Stimulated activated CD8-positive, alpha-beta memory T cell treated with anti-CD3 and anti-CD28 coated beads, Interleukin-7, amount 100 ng/mL, for 48 hours (primary cell): ENCODE measurements at places on chromosomes 3 and 15.

GRCh38 chr15:96307856-96308394 is 22.6 kb upstream of the NR2F2 start:
- DNase-seq: no peak

DNA sequence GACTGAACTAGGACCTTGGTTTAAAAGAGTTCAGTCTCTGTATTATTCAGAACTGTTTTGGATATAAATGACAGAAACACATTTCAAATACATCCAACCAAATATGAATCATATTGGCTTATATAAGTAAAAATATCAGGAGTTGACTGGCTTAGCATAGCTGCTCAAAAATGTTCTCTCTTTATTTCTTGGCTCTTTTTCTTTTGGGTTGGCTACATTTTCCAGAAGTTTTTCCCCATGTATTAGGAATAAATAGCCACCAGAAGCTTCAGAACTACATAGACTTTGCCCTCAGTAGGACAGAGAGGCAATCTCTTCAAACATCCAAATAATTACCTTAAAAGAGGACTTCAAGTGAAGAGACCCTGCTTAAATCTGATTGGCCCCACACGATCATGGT is 32.7 kb downstream of the KCNMB2 start:
- DNase-seq: no peak

DNA sequence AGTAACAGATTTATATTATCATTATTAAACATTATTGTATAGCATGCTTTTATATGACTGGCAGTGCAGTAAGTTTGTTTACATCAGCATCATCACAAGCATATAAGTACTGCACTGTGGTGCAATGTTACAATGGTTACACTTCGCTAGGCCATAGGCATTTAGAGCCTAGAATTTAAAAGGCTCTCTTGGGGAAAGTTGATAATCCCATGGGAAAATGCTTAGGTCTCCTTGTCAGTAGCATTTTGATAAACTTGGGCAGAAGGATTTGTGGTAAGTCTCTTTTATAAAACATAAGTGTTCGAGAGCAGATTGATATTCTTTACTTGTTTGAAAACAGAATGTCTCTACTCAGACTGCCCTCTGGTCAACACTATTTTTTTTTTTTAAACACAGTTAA is 7.5 kb downstream of the DTWD1 start:
- DNase-seq: no peak

GRCh38 chr15:71066983-71067382 is 48.3 kb upstream of the THSD4 start:
- DNase-seq: no peak

DNA sequence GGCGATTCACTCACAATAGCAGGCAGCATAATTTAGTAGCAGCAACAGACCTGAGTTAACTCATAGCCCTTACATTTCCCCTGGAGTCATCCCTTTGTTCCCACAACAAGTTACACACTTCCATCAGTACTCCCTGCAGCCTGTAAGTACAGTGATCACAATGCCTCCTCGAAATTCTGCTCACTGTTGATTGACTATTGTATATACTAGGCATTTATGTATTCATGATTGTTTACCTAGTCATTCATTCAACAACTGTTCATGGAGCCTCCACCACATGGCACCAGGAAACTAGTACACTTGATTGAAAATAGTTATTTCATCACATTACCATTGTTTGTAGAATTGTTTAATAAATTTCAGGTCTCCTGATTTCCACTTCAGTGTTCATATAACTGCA is 71.4 kb upstream of the P3H2 start:
- no peak for DNase-seq

- DNase-seq: no peak
Observed at GRCh38 chr3:191438150-191438814, 22.7 kb upstream of the PYDC2 start.

GRCh38 chr3:68666429-68667136 is 265.8 kb downstream of the TAFA4 start:
- DNase-seq: no peak

GRCh38 chr15:66752078-66752477 is 50.0 kb downstream of the SMAD6 start:
- DNase-seq: no peak
